ENCODE measurements at places on chromosomes 4 and X. TPM values are rescaled to one million over a fixed set of nuclear protein-coding genes. Genes with fewer than 3 reads are reported as not detected.

CACNA1F gene
- total RNA-seq = 0.12 TPM

NLRP2B gene
- not detected for total RNA-seq

ARHGAP36 gene
- total RNA-seq = not detected

GRCh38 chrX:13069771-13070416 is 25.5 kb upstream of the FAM9C start:
- H3K4me1 ChIP-seq = peaks cover 33% of the 10 kb centered on the region
- peak overlapping the region; percentile 19 for H3K27ac ChIP-seq
- H3K27me3 ChIP-seq = no peaks in the 10 kb centered on the region

DNA sequence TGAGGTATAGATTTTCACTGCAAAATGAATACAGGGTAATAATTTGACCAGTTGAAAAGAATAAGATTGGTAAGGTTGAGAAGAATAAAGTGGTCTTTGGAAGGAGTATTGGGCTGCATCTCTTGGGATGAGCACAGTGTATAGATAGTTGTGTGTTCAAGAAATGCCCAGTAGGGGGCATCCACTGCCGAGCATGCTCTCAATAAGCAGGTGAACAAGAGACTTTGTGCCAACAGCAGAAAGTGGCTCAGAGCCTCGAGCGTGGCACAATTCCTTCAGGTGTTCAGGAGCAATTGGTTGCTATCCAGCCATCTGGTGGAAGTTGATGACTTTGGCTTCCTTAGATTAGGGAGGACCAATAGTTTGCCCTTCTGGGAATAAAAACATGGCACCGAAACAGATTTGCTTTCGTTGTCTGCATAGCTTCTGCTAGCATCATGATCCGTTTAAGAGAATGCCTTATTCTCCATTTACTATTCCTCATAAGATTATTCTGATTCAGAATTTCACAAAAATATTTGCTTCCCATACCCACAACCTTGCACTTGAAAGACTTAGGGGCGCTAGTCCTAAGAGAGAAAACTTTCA is 258.1 kb upstream of the NEIL3 start:
- no peak overlapping the region for H3K27ac ChIP-seq
- no peak overlapping the region for H3K4me3 ChIP-seq
- H3K27me3 ChIP-seq = peaks cover 7% of the 10 kb centered on the region
- no peaks in the 10 kb centered on the region for H3K36me3 ChIP-seq

DNA sequence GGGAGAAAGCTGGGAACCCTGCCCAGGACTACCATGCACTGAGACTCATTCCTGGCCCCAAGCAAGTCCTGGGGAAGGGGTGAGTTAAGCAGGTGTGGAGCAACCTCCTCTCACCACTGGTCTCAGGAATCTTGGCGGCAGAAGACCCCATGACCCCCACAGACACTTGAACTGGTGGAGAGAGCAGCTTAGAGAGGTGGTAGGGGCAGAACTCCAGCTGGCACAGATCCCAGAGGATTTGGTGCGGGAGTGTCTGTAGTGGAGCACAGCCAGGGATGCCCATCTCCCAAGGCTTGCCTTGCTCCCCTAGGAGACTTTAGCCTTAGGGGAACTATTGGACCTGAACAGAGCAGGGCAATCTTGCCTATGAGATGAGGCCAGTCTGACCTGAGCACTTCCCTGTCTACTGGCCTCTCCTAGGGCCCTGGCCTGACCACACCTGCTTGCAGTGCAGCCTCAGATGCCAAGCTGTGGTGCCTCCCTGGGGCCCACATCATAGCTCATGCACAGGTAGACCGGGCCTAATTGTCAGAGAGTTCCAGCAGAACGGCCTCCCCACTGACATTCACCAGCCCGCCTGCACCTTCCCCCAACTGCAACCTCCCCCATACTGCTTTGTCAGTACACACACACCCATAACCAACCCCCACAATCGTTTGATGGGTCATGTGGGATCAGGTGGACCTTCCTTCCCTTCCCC is 78.0 kb downstream of the NAA11 start:
- peaks cover 4% of the 10 kb centered on the region for H3K4me1 ChIP-seq
- no peaks in the 10 kb centered on the region for H3K27me3 ChIP-seq
- DNase-seq = no peak
- no peak overlapping the region for H3K27ac ChIP-seq

TLL1 gene
- total RNA-seq = not detected

GRCh38 chr4:88240297-88240714 is 44.1 kb downstream of the PPM1K start:
- H3K36me3 ChIP-seq = no peaks in the 10 kb centered on the region
- no peak for DNase-seq
- H3K27me3 ChIP-seq = peaks cover 8% of the 10 kb centered on the region
- H3K27ac ChIP-seq = no peak overlapping the region

- H3K27ac ChIP-seq = no peak overlapping the region
- no peak for DNase-seq
- H3K4me3 ChIP-seq = no peak overlapping the region
- no peaks in the 10 kb centered on the region for H3K4me1 ChIP-seq
Measured at GRCh38 chrX:145524931-145525330, 277.6 kb downstream of the SPANXN1 start.

GRCh38 chr4:123256901-123257300 is 139.7 kb upstream of the SPRY1 start:
- no peaks in the 10 kb centered on the region for H3K27me3 ChIP-seq
- no peak overlapping the region for H3K4me3 ChIP-seq
- H3K4me1 ChIP-seq = peaks cover 1% of the 10 kb centered on the region
- DNase-seq = no peak
- no peak overlapping the region for H3K27ac ChIP-seq

- H3K4me3 ChIP-seq = no peak overlapping the region
- DNase-seq = no peak
- H3K27me3 ChIP-seq = no peaks in the 10 kb centered on the region
- H3K4me1 ChIP-seq = no peaks in the 10 kb centered on the region
- H3K27ac ChIP-seq = no peak overlapping the region
- no peaks in the 10 kb centered on the region for H3K36me3 ChIP-seq
Measured at GRCh38 chr4:126697748-126698147, 935.0 kb upstream of the INTU start.

- H3K4me3 ChIP-seq = no peak overlapping the region
- peaks cover 3% of the 10 kb centered on the region for H3K4me1 ChIP-seq
Measured at GRCh38 chr4:77952457-77952856, 89.8 kb downstream of the MRPL1 start.

- peaks cover 5% of the 10 kb centered on the region for H3K4me1 ChIP-seq
- no peak for DNase-seq
- H3K36me3 ChIP-seq = no peaks in the 10 kb centered on the region
- H3K27ac ChIP-seq = no peak within 1 kb of the TSS
Measured at GRCh38 chr4:140497747-140498636, at the start of gene MGAT4D. Gene MGAT4D, minus strand, starts transcription at chr4:140498293. Its CDS starts 71 bp downstream, at chr4:140498222.

DCAF4L1 gene
- total RNA-seq = 0.19 TPM

Measured in activated CD4-positive, alpha-beta T cell treated with anti-CD3 and anti-CD28 coated beads, Interleukin-2, amount 10 ng/mL, durations not matched to agents 7 days and 5 days (primary cell).